PC-3 (cell line): ENCODE measurements at places on chromosomes 13 and 19.

GRCh38 chr13:28877408-28877807 lies 57.3 kb downstream of the MTUS2 start:
- H3K4me1 ChIP-seq, result no peaks in the 10 kb centered on the region
- H3K27me3 ChIP-seq, result no peaks in the 10 kb centered on the region
- H3K36me3 ChIP-seq, result no peaks in the 10 kb centered on the region
- no peak for DNase-seq
- H3K27ac ChIP-seq, result no peak overlapping the region
- no peak overlapping the region for H3K4me3 ChIP-seq

DNA sequence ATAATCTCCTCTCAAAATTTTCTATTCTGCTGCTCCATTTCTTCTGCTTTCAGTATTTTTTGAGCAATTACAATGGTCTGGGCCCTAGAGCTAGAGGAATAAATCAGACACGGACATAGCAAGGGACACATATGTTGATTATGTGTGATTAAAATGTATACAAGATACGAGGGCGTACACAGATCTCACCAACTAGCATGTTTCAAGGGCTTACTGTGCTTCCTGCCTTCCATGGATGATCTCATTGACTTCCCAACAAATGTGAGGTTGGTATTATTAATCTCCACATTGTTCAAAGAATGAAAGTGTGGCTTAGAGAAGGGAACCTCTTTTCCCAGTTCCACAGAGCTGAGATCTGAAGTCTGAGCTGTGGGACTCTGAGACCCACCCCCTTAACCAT lies 9.1 kb downstream of the PLD3 start:
- H3K27me3 ChIP-seq, result no peaks in the 10 kb centered on the region
- DNase-seq, result no peak
- no peak overlapping the region for H3K4me3 ChIP-seq
- no peaks in the 10 kb centered on the region for H3K4me1 ChIP-seq
- H3K27ac ChIP-seq, result no peak overlapping the region

- no peaks in the 10 kb centered on the region for H3K27me3 ChIP-seq
- peak overlapping the region; percentile 11; the same call in 1 of the 2 replicates for H3K4me3 ChIP-seq
- peaks cover 16% of the 10 kb centered on the region; the same call in 1 of the 2 replicates for H3K36me3 ChIP-seq
- H3K27ac ChIP-seq, result peak overlapping the region; percentile 83
- DNase-seq, result no peak
- H3K4me1 ChIP-seq, result peaks cover 28% of the 10 kb centered on the region
These were observed 16.9 kb downstream of the ZC3H4 start for GRCh38 chr19:47096721-47097120.

DNA sequence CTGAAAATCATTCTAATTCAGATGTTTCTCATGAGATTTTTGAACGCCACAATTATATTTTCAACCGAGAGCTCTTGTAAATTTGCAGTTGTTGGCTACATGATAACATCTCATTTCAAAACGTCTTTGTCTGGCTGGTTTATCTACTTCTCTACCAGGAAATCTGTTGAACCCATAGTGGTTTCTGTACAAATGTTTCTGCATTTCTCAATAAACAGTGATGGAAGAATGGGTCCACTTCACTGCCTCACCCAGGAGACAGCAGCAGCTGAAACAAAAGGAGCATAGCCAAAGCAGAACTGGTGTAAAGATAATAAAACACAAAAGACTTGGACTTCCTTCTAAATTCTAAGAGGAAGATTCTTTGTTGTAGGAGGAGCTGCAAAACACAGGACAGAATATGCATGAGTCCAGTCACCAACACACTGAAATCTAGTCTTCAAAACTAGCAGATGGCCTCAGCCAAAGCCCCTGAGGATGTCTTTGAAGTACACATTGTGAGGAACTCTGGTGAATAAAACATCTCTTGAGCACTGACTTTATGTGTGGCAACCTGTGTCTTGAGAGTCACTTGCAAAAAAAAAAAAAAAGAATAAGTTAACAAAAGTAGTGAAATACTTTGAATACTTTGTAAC lies 68.6 kb upstream of the FGF14 start:
- no peak overlapping the region for H3K27ac ChIP-seq
- peaks cover 8% of the 10 kb centered on the region for H3K27me3 ChIP-seq
- H3K36me3 ChIP-seq, result no peaks in the 10 kb centered on the region
- no peaks in the 10 kb centered on the region for H3K4me1 ChIP-seq
- no peak for DNase-seq
- no peak overlapping the region for H3K4me3 ChIP-seq

DNA sequence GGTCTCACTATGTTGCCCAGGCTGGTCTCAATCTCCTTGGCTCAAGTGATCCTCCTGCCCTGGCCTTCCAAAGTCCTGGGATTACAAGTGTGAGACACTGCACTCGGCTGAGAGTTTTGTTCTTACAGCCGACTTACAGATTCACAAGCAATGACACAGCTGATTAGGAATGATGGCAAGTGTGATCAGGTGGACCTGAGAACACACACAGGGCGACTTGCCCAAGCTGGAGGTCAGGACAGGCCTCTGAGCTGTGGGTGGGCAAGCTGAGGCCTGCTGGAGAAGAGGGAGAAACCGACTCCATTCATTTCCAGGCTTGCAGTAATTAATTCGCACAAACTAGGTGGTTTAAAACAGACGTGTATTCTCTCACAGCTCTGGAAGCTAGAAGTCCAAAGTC lies 8.1 kb upstream of the ATG4D start:
- H3K27ac ChIP-seq, result no peak overlapping the region
- H3K27me3 ChIP-seq, result no peaks in the 10 kb centered on the region
- no peaks in the 10 kb centered on the region for H3K4me1 ChIP-seq
- no peak overlapping the region for H3K4me3 ChIP-seq

GRCh38 chr13:50255639-50256038 lies 240.4 kb downstream of the KCNRG start:
- H3K27ac ChIP-seq, result no peak overlapping the region
- H3K36me3 ChIP-seq, result no peaks in the 10 kb centered on the region
- H3K27me3 ChIP-seq, result no peaks in the 10 kb centered on the region
- DNase-seq, result no peak
- H3K4me1 ChIP-seq, result no peaks in the 10 kb centered on the region

GRCh38 chr13:59301174-59301567 lies 862.6 kb downstream of the DIAPH3 start:
- no peaks in the 10 kb centered on the region for H3K36me3 ChIP-seq
- no peaks in the 10 kb centered on the region for H3K4me1 ChIP-seq
- DNase-seq, result no peak
- no peak overlapping the region for H3K27ac ChIP-seq
- H3K4me3 ChIP-seq, result no peak overlapping the region

GRCh38 chr13:27004326-27004725 lies 167.3 kb downstream of the USP12 start:
- no peak overlapping the region for H3K4me3 ChIP-seq
- no peaks in the 10 kb centered on the region for H3K36me3 ChIP-seq
- no peaks in the 10 kb centered on the region for H3K4me1 ChIP-seq
- H3K27me3 ChIP-seq, result no peaks in the 10 kb centered on the region
- DNase-seq, result no peak
- no peak overlapping the region for H3K27ac ChIP-seq

DNA sequence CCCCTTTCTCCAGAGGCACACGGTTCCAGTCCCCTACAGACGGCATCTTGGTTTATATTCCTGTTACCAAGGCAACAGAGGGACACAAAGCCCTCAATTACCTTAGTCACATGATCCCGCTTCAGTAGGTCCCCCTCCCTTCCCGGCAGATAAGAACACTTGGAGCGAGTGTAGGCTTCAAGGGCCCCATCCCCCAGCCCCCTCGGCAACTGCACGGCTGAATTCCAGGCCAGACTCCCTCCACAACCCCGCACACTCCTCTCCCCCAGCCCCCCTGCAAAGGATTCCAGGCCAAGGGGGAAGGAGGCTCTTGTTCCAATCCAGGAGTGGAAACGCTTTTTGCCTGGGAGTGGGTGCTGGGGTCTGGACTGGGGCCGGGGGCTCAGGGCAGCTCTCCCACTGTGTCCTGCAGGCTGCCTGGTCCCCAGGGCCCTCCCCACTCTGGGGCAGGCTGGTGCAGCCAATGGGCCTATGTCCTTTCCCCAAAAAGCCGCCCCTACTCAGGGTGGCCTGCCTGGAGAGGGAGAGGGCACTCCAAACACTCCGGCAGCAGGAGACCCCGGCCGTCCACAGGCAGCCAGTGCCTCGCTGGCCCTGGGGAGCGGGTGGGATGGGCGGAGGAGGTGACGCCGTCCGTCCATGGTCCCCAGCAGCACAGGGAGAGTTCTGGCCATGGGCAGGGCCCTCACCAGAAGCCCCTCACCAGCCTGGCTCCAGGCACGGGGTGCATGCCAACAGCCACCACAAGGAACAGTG lies 62.6 kb downstream of the MLLT1 start:
- H3K4me3 ChIP-seq, result no peak overlapping the region
- no peaks in the 10 kb centered on the region; the same call in 1 of the 2 replicates for H3K4me1 ChIP-seq
- H3K27me3 ChIP-seq, result no peaks in the 10 kb centered on the region
- DNase-seq, result no peak

- H3K27ac ChIP-seq, result peak overlapping the region; percentile 22; the same call in 1 of the 2 replicates
- H3K4me3 ChIP-seq, result no peak overlapping the region
- H3K27me3 ChIP-seq, result no peaks in the 10 kb centered on the region
- peaks cover 22% of the 10 kb centered on the region for H3K4me1 ChIP-seq
These were observed 84.7 kb upstream of the DOCK9 start for GRCh38 chr13:99062593-99062992.

DNA sequence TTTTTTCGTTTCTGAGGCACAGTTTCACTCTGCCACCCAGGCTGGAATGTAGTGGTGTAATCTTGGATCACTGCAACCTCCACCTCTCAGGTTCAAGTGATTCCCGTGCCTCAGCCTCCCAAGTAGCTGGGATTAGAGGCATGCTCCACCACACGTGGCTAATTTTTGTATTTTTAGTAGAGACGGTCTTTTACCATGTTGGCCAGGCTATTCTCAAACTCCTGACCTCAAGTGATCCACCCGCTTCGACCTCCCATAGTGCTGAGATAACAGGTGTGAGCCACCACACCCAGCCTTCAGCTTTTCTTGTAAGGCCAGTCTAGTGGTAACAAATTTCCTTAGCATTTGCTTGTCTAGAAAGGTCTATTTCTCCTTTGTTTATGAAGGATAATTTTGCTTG lies 46.2 kb downstream of the ZNF568 start:
- no peaks in the 10 kb centered on the region for H3K4me1 ChIP-seq
- no peak for DNase-seq
- no peak overlapping the region for H3K4me3 ChIP-seq
- H3K27me3 ChIP-seq, result no peaks in the 10 kb centered on the region
- no peaks in the 10 kb centered on the region for H3K36me3 ChIP-seq
- no peak overlapping the region for H3K27ac ChIP-seq

DNA sequence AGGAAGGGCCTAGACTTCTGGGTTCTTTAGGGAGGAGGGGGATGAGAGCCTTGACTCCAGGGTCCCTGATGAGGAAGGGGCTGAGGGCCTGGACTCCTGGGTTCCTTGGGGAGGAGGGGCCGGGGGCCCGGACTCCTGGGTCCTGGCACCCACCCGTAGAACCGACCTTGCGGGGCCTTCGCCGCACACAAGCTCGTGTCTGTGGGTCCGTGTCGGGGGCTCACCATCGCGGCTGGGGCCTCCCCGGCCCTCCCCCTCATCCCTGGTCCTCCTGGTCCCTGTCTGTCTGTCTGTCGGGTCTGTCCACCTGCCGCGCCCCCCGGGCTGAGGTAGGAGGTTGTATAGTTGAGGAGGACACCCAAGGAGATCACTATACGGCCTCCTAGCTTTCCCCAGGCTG lies 662 bp upstream of the SPACA6 start:
- DNase-seq, result no peak
- peaks cover 44% of the 10 kb centered on the region for H3K36me3 ChIP-seq
- peak overlapping the region; percentile 29; the same call in 1 of the 2 replicates for H3K4me3 ChIP-seq
- H3K4me1 ChIP-seq, result peaks cover 23% of the 10 kb centered on the region
- no peak overlapping the region for H3K27ac ChIP-seq

DNA sequence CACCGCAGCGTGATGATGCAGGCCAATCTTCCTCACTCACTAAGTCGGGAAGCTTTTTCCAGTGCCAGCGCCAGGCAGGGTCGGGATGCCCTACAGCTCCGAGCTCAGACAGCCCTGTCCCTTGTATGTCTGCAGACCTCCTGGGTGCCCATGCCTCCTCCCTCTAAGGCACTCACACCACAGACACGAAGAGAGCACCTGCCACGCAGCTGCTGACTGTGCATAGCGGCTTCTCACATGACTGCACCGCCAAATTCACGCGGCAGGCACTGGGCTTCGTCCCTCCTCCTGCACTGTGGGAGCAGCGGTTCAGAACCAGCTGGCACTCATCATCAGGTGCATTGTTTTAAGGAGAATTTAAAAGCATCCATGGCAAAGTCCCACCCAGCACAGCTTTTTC lies 88.1 kb downstream of the SLC7A1 start:
- no peaks in the 10 kb centered on the region for H3K4me1 ChIP-seq
- H3K4me3 ChIP-seq, result no peak overlapping the region
- DNase-seq, result no peak
- no peak overlapping the region for H3K27ac ChIP-seq

DNA sequence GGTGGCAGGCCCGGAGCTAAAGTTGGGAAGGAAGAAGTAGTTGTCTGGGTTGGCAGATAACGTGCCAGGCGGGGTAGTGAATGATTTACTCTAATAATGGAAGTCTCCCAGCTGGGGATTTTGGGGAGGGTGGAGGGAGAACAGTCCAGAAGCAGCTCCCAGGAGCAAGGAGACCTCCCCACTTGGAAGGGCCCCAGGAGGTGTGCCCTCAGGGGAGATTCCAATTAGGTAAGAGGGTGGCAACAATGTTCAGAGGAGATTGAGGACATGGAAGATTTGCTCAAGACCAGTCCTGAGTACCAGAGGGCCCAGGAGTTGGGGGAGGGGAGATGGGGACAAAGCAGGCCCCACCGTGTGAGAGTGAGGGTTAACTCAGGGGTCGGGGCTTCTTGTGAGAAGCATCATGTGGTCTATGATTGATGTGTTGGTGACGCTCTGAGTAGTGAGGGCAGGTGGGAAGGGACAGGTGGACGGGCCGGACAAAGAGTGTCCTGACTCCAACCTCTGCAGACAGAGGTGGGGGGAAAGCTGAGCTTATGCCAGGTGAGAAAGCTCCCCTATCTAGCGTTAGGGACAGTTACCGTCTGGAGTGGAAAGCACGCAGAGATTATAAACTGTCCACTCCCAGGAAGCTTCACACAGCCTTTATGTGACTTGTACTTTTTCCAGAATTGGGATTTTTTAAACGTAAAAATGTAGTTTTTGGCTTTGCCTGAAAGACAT lies 3.5 kb downstream of the SPINT2 start:
- peak; percentile 16 for DNase-seq
- H3K27me3 ChIP-seq, result no peaks in the 10 kb centered on the region
- peak overlapping the region; percentile 91 for H3K4me3 ChIP-seq
- H3K36me3 ChIP-seq, result no peaks in the 10 kb centered on the region

- DNase-seq, result no peak
- no peak overlapping the region for H3K4me3 ChIP-seq
- H3K36me3 ChIP-seq, result no peaks in the 10 kb centered on the region
- no peaks in the 10 kb centered on the region for H3K27me3 ChIP-seq
These were observed 8.7 kb downstream of the PROSER3 start for GRCh38 chr19:35766571-35767104.
